ENCODE measurements at places on chromosomes 3 and 15. TPM values are rescaled to one million over a fixed set of nuclear protein-coding genes. Genes with fewer than 3 reads are reported as not detected.

The GASK1A gene
- not detected for total RNA-seq

DNA sequence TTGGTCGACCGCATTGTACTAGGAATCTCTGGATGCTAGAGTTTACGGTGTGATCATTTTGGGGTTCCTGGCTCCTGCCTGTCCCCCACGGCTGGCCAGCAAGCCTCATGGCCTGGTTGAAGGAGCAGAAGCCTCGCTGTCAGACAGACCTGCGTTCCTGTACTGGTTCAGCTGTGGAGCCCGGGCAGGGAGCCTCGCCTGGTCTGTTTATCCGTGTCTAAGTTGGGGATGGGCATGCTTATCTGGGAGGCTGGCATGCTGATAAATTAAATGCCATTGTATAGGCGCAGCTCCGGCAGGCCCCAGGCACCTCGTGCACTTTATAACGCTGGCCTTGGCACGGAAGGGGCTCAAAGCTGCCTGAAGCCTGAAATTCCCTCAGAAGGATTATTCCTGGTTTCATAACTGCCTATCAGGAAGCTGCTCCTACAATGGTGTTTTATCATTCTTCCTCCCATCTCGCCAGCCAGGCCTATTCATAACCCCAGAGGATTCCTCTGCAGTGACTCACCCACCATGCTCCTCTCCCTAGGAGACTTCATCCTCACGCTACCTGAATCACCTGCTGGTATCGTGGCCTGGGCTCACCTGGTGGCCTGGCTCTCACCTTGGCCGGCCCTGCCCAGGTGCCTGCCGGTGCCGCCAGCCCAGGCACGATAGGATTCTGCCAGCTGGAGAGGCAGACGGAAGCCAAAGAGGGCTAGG, 110.9 kb downstream of the ASB7 start:
- H3K4me3 ChIP-seq: no peak overlapping the region
- peak overlapping the region; percentile 85 for H3K27ac ChIP-seq
- no peaks in the 10 kb centered on the region for H3K27me3 ChIP-seq
- peak; percentile 92 for DNase-seq

- no peaks in the 10 kb centered on the region for H3K36me3 ChIP-seq
- no peak overlapping the region for H3K27ac ChIP-seq
- H3K27me3 ChIP-seq: no peaks in the 10 kb centered on the region
- no peak overlapping the region for H3K4me3 ChIP-seq
- no peak for DNase-seq
These were observed 44.1 kb downstream of the LRIG1 start for GRCh38 chr3:66456711-66457173.

GRCh38 chr15:27696530-27696929, 402.6 kb downstream of the OCA2 start:
- no peaks in the 10 kb centered on the region for H3K36me3 ChIP-seq
- DNase-seq: no peak
- H3K4me3 ChIP-seq: no peak overlapping the region

- no peaks in the 10 kb centered on the region for H3K4me1 ChIP-seq
- DNase-seq: no peak
- H3K27me3 ChIP-seq: no peaks in the 10 kb centered on the region
- H3K4me3 ChIP-seq: no peak overlapping the region
- no peak overlapping the region for H3K27ac ChIP-seq
These were observed 182.2 kb downstream of the NAALADL2 start for GRCh38 chr3:175041369-175041768.

The TPRG1 gene
- 0.50 TPM for total RNA-seq

GRCh38 chr3:106421909-106422308, 553.1 kb upstream of the CBLB start:
- H3K4me3 ChIP-seq: no peak overlapping the region
- H3K4me1 ChIP-seq: 0 out of 2 replicates have a peak, but pooled peaks cover 6% of the 10 kb centered on the region
- no peak overlapping the region for H3K27ac ChIP-seq
- no peak for DNase-seq
- no peaks in the 10 kb centered on the region for H3K36me3 ChIP-seq
- no peaks in the 10 kb centered on the region for H3K27me3 ChIP-seq
